ENCODE measurements at places on chromosomes 4 and X.

GRCh38 chr4:2416564-2417225 lies 1.8 kb downstream of the ZFYVE28 start:
- no peak for DNase-seq

DNA sequence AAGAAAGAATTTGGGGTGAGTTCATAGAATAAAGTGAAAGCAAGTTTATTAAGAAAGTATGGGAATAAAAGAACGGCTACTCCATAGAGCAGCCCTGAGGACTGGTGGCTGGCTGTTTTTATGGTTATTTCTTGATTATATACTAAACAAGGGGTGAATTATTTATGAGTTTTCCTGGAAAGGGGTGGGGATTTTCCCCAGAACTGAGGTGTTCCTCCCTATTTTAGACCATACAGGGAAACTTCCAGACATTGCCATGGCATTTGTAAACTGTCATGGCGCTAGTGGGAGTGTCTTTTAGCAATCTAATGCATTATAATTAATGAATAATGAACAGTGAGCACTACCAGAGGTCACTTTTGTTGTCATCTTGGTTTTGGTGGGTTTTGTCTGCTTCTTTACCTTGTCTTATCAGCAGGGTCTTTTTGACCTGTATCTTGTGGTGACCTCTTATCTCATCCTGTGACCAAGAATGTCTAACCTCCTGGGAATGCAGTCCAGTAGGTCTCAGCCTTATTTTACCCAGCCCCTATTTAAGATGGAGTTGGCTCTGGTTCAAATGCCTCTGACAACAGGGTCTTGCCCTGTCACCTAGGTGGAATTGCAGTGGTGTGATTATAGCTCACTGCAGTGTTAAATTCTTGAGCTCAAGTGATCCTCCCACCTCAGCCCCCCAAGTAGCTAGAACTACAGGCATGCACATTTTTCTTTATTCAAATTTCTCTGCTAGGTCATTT lies 27.1 kb downstream of the RAPGEF2 start:
- DNase-seq = no peak

DNA sequence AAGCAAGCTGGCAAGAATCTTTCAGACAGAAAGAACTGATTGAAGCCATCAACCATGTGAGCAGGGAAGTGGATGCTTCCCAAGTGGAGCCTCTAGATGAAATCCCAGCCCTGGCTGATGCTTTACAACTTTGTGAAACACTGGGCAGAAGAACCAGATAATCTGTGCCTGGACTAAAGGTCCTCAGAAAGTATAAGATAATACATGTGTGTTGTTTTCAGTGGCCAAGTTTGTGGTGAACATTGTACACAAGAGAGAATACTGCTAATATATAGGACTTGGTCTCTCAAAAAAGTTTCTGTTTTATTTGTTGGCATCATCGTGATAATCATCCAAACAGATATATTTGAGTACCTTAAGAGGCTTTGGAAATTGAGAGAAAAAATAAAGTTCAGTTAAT lies 1367.8 kb upstream of the IGFBP7 start:
- no peak for DNase-seq

GRCh38 chr4:101967697-101968346 lies 177.3 kb downstream of the BANK1 start:
- no peak for DNase-seq

- no peak for DNase-seq
Measured at GRCh38 chr4:76588274-76588673, 153.2 kb downstream of the SHROOM3 start.
